Activated T-helper 1 cell treated with anti-CD3 and anti-CD28 coated beads, Interleukin-2, amount 50 U/mL, for 16 hours (primary cell): ENCODE measurements at places on chromosomes 13 and 19.

- no peak for DNase-seq
Measured at GRCh38 chr13:110291286-110291685, 15.7 kb downstream of the COL4A1 start.

GRCh38 chr13:96068729-96069128 lies 15.5 kb upstream of the UGGT2 start:
- no peak for DNase-seq

DNA sequence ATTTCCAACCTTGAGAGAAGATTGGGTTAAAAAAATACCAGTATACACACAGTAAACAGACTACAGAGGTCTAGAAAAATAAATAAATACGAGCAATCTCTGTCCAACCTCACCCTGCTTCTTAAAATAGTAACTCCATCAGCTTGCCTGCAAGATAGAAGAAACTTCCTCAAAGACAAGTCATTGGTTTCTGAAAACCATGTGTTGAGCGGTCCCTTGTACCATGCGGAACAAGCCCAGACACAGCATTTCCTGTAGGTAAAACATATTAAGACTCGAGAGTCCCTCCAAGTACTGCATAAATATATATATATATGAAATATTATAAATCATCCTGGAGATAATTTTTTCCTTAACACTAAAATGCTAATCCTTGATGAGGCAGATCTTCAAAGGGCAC lies 157.4 kb downstream of the MZT1 start:
- no peak for DNase-seq

GRCh38 chr13:93355094-93355493 lies 128.5 kb downstream of the GPC6 start:
- DNase-seq = no peak

DNA sequence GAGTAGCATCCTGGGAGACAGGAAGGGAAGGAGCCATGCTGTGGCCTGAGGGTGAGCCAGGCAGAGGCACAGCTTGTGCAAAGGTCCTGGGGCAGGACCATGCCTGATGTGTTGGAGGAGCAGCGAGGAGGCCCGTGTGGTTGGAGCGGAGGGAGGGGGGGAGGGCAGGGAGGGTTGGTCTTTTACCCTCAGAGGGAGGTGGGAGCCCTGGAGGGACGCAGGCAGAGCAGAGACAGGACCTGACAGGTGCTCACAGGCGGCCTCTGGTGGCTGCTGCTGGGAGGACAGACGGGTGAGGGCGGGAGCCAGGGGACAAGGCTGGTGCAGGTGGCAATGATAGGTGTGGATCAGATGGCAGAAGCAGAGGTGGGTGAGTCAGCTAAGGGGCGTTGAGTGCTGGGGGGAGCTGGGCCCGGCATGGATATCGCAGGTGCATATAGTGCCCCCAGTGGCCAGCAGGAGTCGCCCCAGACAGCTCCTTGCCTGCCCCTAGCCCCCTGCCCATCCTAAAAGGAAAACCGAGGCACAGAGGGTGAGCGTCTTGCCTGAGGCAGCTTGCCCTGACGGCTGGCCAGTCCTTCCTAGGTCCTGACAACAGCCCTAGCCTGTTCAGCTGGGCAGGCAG lies 9.8 kb upstream of the GNA15 start:
- DNase-seq = peak; percentile 58

DNA sequence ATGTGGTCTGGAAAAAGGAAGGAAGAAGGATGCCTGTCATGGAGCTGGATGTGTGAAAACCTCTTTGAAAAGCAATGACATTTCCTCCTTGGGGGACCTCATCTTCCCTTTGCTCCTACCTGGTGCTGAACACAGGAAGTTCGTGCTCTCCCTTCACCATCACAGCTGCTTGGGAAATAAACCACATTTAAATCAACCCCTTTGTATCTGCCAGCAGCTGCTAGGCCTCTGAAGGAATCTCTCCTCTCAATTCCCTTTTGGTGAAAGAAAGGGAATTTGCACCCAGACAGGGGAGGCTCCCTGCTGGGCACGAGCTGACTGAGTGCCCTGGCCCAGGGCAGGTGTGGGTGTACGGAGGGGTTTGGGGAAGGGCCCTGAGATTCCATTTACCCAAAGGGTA lies 437.7 kb downstream of the TSHZ3 start:
- no peak for DNase-seq

- DNase-seq = no peak
Measured at GRCh38 chr13:46855166-46855565, 41.7 kb downstream of the HTR2A start.

GRCh38 chr13:74464670-74465069 lies 330.5 kb upstream of the KLF12 start:
- no peak for DNase-seq

GRCh38 chr19:3642987-3643673 lies 16.5 kb upstream of the CACTIN start:
- DNase-seq = no peak

- no peak for DNase-seq
Measured at GRCh38 chr13:25249001-25249543, 38.2 kb downstream of the MTMR6 start.

DNA sequence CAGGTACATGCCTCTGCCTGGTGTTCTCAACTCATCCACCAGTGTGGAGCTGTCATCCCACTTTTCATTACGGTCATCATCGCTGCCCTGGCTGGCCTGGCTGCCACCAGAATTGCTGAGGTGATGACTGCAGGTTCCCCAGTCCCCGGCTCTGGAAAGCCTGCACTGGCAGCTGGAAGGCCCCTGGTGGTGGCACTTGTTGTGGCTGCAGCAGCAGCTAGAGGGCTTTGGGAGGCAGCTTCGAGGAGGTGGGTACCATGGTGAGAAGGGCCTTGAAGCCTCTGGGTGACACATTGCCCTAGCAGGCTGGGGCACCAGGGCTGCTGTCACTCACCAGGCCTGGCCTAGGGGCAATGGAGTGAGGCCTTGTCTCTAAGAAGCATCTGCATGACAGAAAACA lies 25.3 kb upstream of the ZNF14 start:
- no peak for DNase-seq

DNA sequence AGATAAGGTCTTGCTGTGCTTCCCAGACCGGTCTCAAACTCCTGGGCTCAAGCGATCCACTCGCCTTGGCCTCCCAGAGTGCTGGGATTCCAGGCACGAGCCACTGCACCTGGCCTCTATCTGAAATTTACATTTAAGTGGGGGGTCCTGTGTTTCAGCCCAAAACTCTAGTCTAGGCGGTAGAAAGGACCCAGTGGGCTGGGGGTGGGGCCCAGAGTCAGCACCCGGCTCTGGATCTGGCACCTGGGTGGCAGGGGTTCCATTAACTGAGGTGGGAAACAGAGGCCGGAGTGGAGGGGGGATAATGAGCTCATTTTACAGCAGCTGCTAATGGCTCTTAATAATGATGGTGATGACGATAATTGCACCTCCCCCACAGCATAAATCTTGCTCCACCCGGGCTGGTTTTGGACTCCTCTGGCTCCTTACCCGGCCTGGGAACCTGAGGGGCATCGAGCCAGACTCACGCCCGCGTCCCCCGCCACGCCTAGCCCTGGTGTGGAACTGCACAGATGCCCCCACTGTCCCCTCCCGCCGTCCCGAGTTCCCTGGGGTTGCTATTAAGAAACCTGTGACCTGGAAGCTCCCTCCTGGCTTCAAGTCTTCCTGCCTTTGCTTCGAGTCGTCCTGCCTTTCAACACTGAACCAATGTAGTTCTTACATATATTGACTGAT lies 17.8 kb upstream of the KLF2 start:
- no peak for DNase-seq

GRCh38 chr13:98020271-98020670 lies 66.8 kb downstream of the IPO5 start:
- no peak for DNase-seq

GRCh38 chr19:39275578-39275977 lies 7.4 kb downstream of the IFNL2 start:
- DNase-seq = no peak

DNA sequence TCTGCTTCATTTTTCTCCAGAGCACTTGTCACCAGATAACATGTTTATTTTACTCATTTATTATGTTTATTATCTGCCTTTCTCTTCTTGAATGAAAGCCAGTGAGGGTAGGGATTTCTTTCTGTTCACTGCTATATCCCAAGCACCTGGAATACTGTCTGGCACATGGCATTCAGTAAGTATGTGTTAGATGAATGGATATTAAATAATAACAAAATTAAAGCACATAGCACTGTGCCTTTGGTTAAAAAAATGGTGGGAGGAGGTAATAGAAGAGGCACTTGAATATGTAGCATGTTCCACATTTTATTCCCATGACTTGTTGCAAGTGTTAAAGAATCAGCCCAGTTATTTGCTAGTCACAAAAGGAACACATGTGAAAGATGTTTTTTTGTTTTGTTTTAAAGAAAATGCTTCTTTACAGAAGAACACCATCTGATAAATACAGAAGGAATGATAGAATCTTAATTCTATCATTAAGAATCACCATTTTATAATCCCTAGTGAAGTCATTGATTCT lies 151.0 kb downstream of the DLEU7 start:
- DNase-seq = no peak

DNA sequence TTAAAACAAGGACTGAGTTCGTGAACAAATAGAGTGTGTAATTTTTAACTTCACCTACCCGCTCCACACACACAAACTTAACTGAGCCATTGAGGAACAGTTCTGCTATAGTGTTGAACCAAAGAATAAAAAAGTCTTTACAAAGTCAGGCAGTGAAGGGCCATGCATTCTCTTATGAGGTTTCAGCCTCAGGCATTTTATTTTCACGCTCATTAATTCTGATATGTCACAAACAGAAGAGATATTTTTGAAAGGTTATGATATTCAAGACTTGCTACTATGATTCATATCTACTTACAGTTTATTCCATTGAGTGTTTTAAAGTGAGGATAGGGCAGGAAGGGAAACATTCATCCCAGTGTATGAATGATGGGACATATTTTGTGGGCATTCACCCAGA lies 282.2 kb downstream of the SLITRK5 start:
- no peak for DNase-seq
